ENCODE measurements at places on chromosomes 11 and 22.

DNA sequence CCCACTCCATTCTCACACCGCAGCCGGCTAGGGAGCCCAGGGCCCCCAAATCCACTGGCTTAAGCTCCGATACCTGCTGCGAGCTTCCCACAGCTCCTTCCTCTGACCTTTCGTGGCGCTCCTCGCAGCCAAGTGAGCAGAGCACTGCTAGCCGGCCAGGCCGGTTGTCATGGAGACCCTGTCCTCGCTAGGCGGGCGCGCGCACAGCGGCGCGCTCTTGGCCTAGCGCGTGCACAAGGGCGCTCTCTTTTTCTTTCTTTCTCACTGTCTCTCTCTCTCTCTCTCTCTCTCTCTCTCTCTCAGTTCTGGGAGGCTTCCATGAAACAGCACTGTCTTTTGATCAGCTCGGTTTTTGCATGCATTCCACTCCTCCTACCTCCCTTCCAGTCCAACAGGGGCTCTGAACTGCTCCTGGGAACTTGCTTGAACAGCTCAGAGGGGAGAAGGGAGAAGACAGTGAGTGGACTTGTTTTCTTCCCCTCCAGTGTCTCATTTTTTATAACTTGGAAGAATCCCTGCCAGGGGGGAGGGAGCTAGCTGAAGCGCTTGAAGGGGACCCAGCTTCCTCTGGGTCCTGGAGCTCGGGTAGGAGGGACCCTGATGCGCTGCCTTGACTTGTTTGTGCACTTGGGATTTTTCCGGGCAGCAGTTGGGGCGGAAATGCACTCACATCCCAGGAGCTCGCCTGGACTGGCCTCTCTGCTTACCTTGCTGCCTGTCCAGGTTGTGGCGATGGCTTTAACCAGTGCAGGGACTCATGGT is 100.3 kb upstream of the AKIP1 start:
- DNase-seq = peak; percentile 72

DNA sequence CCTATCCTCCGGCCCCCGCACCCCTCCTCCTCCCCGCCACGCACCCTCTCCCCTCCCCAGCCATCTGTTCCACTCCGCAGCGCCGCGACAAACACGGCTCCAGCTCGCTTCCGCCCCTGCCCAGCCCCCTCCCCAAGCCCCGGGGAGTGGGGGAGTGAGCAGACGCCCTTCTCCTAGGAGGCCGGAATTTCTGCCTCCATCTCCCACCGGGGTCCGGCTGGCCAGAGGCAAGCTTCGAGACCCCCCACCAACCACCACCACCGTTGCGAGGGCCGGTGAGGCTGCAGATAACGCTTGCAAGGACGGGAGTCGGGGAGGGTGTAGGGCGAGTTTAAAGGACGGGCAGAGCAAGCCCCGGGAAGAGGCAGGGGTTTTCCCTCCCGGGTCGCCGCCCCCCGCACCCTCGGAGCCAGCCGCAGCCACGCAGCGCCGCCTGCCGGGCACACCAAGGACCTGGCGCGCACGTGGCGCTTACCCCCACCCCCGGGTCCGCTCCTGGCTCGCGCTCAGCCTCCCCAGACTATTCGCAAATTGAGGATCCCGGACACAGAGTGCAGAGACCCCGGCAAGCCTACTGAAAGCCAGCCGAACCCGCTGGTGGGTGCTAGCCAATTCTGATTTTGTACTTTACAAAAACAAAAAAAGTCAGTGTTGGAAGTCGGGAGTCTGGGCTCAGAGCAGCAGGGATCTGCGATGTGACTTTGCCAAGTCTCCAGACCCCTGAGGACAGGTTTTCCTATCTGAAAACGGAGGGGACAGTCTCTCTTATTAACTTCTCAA is 22.6 kb downstream of the RTN4RL2 start:
- no peak for DNase-seq

- no peak for DNase-seq
Measured at GRCh38 chr11:3155216-3155615, 9.9 kb downstream of the OSBPL5 start.

DNA sequence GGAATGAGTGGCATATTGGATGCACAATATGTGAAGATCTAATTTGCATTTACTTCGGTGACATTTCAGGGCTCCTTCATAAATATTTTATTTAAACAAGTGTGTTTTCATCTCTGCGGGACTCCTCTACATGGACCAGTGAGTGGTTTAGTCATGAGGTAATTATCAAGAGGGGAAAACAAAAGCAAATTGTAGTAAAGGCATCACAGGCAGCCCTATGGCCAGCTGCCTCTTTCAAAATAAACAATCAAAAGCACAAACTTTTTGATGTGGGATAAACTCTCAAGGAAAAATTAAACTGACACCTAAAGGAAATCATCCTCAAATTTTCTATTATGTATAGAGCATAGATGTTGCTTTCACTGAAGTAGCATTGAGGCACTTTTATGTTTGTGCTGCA is 6.0 kb downstream of the SYT9 start:
- DNase-seq = no peak

DNA sequence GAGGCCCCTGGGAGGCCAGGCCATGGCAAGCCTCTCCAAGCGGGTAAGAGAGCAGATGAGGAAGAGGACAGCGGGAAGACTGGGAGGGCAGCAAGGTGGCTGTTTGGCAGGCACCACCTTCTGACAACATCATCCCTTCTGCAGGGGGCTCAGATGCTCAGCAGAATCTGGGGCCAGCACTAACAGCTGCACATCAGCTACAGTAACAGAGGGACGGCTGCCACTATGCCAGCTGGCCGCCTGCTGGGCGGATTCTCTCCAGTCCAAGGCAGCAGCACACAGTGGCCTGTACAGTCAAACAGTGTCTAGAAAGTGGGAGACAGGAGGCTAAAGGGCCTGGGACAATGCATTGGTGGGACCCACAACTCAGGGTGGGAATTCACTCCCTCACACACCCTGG is 10.7 kb upstream of the TXN2 start:
- DNase-seq = no peak

GRCh38 chr11:2091786-2092463 is 47.3 kb downstream of the IGF2 start:
- no peak for DNase-seq

DNA sequence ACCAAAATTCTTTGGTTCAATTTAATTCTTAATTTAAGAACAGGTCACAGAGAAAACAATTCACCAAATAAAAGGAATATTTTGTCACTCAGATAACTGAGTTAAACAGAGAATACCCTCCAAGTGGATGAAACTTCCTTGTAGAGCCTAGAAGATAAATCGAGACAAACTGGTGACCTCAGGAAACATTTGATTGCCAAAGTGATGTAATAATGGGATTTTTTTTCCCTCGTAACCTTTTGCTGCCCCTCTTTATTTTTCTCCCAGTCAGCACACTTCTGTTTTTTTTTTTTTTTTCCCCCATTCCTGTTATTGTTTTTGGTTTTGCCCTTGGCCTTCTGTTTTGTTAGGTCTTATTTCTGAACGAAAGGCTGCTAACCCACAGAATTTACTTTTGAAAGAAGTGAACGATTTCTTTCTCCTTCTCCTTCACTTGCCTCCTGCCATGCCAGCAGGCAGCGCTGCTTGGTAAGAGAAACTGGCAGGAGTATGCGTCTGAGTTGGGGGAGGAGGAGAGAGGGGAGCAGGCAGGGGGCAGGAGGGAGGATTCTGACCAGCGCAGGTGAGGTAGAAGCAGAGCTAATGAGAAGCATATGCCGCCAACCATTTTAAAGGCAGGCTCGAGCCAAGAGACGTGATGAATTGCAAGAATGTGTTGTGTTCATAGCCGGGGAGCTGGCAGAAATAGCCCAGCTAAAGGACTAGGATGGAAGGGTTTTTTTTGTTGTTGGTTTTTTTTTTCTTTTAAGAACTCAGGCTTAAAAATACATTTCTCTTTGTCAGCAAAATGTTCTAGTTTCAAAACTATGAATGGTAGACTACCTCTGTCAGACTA is 121.9 kb upstream of the MTMR2 start:
- no peak for DNase-seq

Data from foreskin keratinocyte (primary cell).